ENCODE measurements at places on chromosomes 2 and 18.

DNA sequence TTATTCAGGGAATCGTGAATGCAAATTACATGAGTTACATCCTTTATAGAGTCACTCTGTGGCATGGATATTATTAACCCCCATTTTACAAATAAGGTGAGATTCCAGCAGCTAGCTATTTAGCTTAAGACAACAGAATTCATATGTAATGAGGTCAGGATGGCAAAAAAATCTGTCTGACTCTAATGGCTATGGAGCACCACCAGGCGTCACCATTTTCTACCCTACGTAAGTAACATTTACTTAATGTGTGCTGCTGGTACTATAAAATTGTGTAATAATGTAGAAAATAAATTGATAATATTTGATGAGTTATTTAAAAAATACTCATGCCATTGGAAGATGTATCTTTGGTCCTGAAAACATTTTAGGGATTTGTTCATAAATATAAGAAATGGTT, 2040.1 kb upstream of the LRRTM1 start:
- no peak for DNase-seq

- DNase-seq = no peak
These were observed 11.6 kb upstream of the TBC1D8 start for GRCh38 chr2:101162561-101163330.

- no peak for DNase-seq
These were observed 238.2 kb upstream of the MYT1L start for GRCh38 chr2:2569306-2569705.

DNA sequence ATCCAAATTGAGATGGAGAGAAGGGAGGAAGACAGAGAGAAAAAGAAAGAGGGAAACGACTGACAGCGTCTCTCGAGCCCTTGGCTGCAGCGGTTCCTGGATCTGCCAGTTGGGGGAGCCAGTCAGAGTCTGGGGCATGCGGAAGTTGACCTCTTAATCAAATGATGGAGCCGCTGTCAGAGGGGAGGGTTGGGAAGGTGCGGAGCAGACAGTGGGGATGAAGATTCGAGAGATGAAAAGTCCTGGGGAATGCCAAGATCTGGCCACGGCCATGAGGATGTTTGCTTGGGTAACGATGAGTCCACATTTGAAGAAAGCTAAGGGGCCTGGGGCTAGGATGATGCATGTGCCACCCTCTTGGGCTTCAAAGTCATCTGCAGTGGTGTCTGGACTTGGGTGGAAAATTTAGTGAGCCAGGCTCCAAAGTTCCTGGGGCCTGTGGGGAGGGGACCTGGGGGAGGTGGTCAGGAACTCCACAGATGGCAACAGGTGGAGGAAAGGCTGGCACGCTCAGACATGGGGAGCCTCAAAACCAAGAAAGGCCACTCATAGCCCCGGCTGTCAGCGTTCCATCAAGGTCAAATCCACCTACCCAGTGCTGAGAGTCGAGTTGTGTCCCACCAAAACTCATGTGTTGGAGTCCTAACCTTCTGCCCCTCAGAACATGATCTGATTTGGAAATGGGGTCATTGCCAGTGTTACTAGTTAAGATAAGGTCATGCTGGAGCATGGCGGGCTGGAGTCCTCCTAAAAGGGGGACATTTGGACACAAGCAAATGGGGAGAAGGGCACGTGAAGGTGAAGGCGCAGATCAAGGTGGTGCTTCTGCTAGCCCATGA, 200.1 kb downstream of the NDUFA10 start:
- DNase-seq = no peak

- no peak for DNase-seq
These were observed 30.4 kb downstream of the ANKRD44 start for GRCh38 chr2:197280015-197280702.

DNA sequence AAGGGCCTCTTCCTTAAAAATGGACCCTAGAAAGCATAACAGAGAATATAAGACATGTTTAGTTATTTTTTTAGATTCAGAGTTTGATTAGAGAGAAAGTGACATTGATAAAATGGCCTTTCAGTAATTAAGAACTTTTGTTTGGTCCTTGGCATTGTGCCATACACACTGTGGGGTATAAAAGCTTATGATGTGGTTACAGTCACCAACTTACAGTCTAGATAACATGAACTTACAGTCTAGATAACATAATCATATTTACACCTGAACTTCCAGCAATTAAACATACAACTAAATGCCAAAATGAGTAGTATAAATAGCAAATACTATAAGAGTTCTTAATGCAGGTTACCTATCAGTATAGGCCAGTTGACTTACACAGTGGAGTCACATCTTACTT, 25.6 kb upstream of the EFEMP1 start:
- DNase-seq = no peak

DNA sequence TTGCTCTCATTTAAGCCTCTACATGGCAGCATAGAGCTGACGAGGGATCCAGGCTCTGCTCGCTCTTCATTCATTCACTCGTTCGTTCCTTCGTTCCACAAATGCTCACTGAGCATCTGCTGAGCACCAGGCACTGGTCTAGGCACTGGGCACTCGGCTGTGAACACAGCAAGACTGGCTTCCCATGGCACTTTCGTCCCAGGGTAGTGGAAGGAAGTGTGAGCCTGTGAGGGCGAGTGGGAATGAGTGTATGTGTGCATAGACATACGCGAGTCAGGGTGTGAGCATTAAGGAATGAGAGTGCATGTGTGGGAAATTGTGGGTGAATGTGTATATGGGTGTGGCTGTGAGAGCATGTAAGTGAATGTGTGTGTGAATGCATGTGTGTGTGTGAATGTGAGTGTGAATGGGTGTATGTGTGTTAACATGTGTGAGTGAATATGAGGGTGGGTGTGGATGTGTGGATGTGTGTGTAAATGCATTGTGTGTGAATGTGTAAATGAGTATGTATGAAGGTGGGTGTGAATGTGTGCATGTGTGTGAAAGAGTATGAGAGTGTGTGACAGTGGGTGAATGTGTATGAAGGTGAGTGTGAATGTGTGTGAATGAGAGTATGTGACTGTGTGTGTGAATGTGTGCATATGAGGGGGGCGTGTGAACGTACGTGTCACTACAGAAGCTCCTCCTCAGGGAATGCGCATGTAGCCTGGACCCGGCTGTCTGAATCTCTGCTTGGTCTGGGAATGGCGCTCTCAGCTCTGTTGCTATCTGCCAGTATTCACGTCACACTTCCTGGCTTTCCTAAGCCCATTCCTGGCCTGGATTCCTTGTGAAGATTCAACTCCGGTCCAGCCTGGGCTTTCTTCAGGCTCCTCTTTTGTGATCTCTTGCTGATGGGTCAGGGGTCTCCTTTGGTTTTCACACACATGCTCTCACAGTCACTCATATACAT, 28.8 kb downstream of the SNORC start:
- no peak for DNase-seq

DNA sequence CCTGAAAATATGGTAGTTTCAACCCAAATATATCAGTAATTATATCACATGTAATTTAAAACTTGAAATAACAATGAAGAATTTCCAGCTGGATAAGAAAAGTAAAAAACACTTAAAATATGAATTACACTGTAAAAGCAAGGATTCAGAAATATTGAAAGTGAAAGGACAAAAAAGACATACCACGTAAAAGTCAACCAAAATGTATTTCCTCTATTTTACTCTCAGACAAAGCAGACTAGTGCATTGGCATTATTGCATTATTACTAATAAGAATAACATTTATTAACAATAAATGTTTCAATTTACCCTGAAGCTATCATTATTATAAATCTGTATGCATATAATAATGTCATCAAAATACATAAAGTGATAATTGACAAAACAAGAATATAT, 445.1 kb upstream of the TRIB2 start:
- no peak for DNase-seq

DNA sequence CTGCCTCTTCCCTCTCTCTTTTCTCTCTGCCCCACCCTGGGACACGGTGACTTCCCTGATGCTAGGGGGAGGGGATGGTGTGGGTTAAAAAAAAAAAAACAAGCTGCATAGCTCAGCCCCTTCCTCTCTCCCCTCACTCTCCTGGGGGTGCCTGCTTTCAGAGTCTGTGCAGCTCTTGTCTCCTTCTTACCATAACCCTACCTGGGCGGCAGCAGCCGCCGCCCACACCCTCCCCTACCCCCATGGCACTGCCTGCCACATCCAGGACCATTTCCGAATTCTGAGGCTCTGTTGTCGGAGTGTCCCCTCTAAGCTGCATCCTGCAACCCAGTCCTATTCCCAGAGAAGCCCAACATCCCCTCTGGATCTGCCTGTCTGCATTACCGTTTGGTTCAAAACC, 16.0 kb downstream of the TTC32 start:
- no peak for DNase-seq

DNA sequence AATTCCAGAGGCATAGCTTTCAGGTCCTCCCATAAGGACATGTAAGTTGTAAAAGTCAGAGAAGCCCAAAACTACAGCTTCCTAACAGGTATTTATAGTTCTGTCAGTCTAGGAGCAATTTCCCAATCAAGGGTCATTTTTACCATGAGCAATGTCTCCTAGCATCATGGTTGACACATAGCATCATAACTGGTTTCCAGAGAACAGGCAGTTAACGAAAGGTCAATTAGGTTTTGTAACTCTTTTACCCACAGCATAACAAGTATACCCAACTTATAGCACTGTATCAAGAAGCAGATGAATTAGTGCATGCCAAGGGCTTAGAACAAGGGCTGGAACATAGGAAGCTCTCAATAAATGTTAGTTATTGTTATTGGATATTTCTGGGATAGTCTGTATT, 110.1 kb downstream of the MREG start:
- no peak for DNase-seq

GRCh38 chr2:192051533-192051932, 143.2 kb downstream of the TMEFF2 start:
- DNase-seq = no peak

DNA sequence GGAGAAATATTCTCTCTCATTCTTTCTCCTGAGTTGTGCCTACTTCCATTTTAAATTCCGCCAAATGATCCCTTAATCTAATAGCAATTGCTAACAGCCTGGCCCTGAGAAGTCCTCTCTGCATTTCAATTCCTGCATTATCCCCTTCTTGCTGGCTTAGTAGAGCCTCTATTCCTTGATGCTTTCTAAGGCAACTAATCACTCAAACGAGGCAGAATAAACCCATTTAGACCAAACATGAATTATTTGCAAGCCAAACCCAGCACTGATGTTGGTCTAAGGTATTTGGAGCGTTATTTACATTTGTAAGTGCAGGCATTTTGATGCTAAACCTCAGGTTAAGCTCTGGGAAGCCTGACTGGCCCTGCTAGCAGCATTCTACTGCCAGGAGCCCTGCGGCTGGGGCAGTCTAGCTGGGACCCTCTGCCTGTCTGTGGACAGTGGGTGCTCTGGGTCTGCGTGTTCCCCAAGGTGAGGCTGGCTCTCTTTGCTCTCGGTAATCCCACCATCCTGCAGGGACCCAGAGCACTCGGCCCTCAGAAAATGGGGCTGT, 173.1 kb upstream of the HS6ST1 start:
- no peak for DNase-seq

DNA sequence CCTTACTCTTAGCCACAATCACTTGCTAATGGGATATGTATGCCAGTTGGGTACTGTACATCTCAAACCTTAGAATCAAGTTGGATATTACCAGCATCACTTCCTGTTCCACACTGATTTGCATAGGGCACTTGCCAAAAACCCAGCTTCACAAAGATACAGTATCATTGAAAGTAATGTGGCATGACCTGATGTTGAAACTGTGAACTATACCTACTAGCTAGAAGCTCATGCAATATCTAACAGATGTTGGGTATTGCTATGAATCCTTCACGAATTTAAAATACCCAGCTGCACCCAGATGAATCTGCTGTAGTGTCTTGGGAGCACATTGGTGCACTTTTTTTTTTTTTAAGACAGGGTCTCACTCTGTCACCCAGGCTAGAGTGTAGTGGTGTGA, 6.5 kb upstream of the STAMBP start:
- DNase-seq = no peak

- no peak for DNase-seq
These were observed 2.6 kb downstream of the HOXD3 start for GRCh38 chr2:176159663-176160250.

- no peak for DNase-seq
These were observed 833.8 kb downstream of the TRIB2 start for GRCh38 chr2:13550285-13551231.

GRCh38 chr18:45166836-45167551, 448.3 kb upstream of the SLC14A2 start:
- DNase-seq = no peak

GRCh38 chr18:45441110-45441847, 174.0 kb upstream of the SLC14A2 start:
- DNase-seq = no peak

DNA sequence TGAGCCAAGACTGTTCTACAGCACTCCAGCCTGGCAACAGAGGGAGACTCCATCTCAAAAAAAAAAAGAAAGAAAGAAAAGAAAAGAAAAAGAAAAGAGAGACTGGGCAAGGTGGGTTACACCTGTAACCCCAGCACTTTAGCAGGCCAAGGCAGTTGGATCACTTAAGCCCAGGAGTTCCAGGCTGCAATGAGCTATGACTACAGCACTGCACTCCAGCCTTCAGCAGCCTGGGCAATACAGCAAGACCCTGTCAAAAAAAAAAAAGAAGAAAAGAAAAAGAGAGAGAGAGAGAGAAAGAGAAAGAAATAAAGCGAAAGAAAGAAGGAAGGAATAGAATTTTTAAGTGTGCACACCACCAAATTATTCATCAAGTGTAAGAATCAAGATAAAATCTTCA, 2.9 kb downstream of the SPIRE1 start:
- no peak for DNase-seq

GRCh38 chr2:85920810-85921545, 32.2 kb upstream of the ST3GAL5 start:
- no peak for DNase-seq

DNA sequence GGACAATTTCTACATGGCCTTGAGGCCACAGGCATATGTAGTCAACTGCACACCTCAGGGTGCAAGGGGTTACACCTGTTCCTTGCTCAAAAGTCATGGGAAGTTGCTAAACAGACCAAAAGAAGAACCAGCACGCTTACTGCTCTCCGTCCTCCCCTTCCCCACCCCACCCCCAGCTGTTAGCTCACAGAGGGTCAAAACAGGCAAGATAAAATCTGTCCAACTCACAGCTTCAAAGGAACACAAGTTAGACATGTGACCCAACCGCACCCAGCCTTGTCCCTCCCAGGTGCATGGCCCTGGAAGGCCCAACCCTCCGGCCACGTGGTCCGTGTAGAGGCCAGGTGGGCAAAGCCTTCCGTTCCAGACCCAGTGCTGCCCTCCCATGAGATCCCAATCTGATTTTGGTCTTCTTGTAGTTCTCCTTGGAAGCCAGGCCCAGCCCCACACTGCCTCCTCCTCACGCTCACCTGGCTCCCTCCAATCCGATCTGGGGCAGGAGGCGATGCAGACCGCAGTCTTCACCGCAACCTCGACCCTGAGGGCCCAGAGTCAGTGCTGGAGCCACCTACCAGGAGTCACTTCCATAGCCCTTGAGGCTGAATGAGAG, 14.5 kb upstream of the ASPRV1 start:
- no peak for DNase-seq

DNA sequence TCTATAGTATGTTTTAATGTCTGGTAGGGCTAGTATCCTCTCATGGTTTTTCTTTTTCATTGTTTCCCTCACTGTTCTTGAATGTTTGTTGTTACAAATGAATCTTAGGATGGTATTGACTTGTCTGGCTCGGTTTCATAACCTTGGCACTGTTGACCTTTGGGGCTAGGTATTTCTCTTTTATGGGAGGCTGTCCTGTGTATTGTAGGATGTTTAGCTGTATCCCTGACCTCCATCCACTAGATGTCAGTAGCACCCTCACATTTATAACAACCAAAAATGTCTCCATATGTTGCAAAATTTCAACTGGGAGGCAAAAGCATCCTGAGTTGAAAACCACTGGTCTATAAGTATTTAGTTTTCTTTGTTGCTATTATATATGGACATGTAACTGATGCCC, 7.0 kb upstream of the AOX1 start:
- no peak for DNase-seq

- no peak for DNase-seq
These were observed 29.7 kb downstream of the XDH start for GRCh38 chr2:31384771-31385276.

All from activated T-helper 1 cell treated with anti-CD3 and anti-CD28 coated beads, Interleukin-2, amount 50 U/mL, for 16 hours (primary cell).